ENCODE measurements at places on chromosomes 7 and 10.

GRCh38 chr10:77590344-77591237, 47.0 kb downstream of the KCNMA1 start:
- no peak for DNase-seq

DNA sequence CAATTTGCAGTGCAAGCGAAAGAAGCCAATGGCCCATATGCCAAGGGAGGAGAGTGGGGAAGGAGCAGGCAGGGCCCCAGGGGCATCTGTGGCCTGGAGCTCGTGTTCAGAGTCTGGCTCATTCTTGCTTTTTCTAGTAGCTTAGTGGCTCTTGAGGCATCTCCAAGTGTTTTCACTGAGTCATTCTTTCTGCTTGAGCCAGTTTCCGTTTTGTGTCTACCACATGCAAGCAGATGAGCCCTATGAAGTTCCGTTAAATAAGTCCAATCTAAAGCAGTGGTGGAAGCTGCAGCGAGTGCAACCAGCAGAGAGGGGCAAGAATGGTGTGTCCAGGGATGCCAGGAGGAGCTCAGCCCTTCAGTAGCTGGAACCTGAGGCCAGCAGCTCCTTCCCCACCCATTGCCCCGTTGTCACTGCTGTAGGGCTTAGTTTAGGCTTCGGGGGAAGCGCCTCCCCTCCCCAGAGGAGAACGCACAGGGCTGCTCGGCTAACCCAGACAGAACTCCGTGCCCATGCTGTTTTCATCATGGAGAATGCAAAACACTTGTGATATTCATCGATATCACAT, 57.4 kb upstream of the EBF3 start:
- DNase-seq, result peak; percentile 74

DNA sequence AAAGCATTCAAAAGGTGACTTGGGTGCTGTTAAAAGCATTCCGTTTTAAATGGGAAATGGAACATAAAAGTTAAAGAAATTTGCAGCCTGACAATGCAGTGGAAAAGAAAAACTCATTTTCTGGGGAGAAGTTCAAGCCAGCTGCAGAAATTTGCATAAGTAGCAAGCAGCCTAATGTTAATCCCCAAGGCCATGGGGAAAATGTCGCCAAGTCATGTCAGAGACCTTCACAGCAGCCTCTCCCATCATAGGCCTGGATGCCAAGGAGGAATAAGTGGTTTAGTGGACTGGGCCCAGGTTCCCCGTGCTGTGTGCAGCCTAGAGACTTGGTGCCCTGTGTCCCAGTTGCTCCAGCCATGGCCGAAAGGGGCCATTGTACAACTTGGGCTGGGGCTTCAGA, 154.2 kb downstream of the PKD1L1 start:
- no peak for DNase-seq

DNA sequence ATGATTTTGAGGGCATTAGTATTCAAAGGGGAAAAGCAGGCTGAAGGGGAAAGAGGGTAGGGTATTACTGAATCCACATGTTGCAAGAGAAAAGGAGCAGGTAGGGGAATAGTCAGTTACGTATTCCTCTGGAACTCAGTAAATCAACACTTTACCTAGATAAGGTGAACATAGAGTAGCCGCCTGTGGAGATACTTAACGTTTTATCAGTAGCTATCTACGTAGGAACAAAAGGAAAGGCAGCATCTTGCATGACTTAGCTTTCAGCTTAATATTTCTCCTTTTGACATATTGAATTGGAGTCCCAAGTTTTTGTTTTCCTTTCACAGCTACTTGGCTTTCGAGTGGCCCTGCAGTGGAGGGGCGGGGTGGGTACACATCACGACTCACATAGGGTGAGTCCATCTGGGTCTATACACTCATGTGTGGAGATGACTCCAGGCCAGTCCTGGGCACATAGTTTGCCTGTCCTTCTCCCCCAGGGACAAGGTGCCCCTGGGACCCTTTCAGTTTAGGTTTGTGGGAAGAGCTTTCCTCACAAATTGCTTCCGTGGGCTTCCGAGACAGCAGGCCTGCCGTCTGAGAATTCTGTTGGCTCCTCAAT, 48.1 kb downstream of the CCNY start:
- no peak for DNase-seq

DNA sequence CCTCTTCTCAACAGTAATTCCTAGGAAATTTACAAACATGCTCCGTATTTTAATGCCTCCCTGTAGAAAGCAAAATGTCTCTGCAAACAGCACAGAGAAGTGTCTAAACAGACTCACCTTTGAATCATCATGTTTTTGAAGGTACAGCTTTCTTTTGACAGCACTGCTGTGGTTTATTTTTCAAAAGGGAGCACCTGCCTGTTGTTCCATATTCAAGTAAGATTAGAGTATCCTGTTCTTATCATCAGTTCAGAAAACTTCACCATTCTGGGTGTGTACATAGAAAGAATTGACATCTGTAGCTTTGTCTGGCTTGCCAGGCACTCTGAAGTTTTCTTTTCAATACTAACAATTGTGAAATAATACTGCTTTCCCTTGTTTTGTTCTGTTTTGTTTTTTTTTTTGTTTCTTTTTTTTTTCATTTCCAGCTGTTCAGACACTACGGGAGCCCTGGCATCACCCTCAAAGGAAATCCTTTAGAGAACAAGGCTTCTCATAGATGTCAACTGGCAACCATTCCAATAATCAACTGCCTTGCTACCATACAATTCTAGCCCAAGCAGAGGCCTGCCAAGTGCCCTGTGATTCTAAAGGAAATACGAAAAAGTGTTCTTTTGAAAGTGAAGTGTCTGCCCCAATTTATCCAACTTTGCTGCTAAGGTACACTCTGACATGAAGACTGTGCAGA, 275.9 kb downstream of the PRPF18 start:
- no peak for DNase-seq

Measured in fibroblast of skin of left biceps (primary cell).